Fibroblast of pulmonary artery (primary cell): ENCODE measurements at places on chromosomes 1 and 21.

- DNase-seq: no peak
These were observed 10.6 kb upstream of the XCL1 start for GRCh38 chr1:168565825-168566224.

DNA sequence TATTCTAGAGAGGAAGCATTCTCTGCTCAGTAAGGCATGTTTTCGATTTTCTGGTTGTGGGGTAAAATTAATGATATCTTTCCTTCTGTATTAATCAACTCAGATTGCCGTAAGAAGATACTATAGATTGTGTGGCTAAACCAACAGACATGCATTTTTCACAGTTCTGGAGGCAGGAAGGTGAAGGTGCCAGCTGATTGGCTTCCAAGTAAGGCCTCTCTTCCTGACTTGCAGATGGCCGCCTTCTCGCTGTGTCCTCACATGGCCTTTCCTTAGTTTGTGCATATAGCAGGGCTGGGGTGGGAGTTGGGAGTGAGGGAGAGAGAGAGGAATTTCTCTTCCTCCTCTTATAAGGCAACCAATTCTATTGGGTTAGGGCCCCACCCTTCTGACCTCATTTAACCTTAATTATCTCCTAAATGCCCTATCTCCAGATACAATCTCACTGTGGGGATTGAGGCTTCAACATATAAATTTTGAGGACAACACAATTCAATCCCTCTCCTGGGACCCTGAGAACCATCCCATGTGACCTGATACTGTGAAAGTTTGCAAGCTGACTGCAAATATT is 52.3 kb upstream of the MRPS6 start:
- DNase-seq: no peak

DNA sequence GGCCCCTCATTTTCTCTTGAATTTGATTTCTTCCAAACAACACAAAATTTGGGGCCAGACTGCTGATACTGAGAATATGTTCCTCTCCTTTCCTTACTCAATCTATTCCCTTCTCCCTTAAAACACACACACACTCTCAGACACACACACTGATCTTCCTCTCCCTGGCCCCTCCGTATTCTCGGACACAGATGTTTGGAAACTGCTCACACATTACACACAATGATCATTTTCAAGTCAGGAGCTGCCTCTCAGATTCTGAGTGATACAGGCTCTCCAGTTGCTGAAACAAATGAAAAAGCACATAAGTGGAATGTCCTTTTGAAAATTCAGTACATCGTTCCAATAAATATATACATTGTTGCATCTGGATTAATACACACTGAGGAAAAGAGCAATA is 161.3 kb downstream of the CLEC20A start:
- no peak for DNase-seq

- no peak for DNase-seq
These were observed 7.1 kb upstream of the PLPP3 start for GRCh38 chr1:56586502-56586901.

- DNase-seq: no peak
These were observed 115.4 kb upstream of the RAB4A start for GRCh38 chr1:229155472-229155871.

DNA sequence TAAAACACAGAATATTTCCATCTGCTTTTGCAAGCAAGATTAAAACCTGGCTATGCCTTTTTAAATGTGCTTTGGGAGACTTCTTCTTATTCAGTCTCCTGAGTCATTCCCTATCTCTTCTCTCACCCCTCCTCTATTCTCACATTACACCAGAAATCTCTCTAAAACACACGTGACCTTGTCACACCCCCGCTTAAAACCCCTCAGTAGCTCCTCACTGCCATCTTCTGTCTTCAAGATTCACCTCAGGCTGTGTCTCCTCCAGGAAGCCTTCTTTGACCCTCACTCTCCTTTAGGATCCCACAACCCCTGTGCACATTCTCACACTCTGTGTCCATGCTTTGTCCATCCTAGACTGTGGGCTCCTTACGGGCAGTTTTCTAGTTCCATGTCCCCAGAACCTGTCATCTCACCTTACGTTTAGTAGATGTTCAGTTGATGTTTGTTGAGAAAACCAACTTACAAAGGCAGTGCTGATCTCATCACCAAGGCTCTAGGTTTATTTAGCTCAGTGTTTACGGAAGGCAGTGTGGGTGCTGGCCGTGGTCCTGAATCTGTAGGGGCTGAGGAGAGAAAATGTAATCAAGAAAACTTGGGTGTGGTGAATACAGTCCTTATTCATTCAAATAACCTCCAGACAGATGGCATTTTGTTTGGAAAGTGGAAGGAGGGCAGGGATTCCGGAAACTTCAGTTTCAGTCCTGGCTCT is 143.5 kb downstream of the DMRTA2 start:
- DNase-seq: peak; percentile 11

DNA sequence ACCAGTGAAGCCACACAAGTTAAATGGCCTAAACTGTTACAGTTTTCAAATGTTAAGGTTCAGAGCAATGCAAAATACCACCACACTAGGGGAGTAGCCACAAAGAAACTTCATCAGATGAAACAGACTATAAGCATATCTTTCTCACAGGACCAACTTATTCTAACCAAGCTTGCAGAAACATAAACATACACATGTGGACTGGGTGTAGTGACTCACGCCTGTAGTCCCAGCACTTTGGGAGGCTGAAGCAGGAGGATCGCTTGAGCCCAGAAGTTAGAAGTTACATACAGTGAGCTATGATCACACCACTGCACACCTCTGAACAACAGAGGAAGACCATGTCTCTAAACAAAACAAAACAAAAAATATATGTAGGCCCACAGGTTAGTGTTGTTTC is 17.3 kb downstream of the WDR47 start:
- no peak for DNase-seq

DNA sequence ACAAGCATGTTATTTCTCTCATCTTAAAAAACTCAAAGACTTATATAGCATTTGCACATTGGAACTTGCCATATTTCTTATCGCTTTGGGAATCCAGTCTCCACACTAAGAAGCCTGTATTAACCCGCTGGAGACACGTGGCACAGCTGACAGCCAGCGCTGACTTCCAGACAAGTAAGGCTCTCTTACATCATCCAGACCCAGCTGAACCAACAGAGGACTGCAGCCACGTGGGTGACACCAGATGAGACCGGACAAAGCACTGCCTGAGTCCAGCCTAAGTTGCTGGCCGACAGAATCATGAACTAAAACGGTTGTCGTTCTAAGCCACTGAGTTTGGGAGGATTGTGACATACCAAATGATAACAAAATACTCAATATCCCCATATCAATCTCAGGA is 6.3 kb upstream of the CD247 start:
- no peak for DNase-seq

- no peak for DNase-seq
These were observed 21.5 kb downstream of the SEMA6C start for GRCh38 chr1:151124763-151125403.

- DNase-seq: no peak
These were observed 149.5 kb upstream of the VAMP3 start for GRCh38 chr1:7621334-7622219.

DNA sequence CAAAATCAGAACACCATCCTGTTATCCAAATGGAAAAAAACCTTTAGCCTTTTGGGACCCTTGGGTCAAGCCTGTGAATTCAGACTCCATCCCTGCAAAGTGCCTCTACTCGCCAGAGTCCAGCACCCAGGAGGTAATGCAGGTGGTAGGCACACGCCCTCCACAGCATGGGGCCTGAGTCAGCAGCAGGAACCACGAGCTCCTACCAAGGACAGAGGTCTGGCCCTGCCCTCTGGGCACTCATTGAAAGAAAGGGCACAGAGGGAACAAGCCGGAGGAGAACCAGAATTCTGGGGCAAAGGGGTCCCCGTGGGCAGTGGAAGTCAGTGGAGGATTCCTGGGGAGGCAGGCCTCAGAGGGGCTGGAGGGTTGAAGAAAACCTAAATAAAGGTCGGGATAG is 438.1 kb downstream of the NPHP4 start:
- DNase-seq: no peak

- DNase-seq: no peak
These were observed 18.5 kb downstream of the ABCB10 start for GRCh38 chr1:229539863-229540506.

- no peak for DNase-seq
These were observed 703 bp upstream of the KRTAP12-1 start for GRCh38 chr21:44682580-44683151.

DNA sequence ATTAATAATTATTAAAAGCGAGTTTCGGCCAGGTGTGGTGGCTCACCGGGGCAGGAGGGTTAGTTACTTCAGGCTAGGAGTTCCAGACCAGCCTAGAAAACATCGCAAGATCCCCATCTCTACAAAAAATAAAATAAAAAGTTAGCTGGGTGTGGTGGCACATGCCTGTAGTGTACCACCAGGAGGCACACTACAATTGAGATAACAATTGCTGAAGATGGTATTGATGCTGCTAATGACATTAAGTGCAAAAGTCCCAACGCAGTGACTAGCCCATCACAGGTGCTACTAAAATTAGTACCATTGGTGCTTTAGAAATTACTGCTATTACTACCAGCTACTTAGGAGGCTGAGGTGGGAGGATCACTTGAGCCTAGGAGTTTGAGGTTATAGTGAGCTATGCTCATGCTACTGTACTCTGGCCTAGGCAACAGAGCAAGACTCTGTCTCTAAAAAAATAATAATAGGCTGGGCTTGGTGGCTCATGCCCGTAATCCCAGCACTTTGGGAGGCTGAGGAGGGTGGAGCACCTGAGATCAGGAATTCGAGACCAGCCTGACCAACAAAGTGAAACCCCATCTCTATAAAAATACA is 156.6 kb downstream of the GREM2 start:
- DNase-seq: peak; percentile 47

DNA sequence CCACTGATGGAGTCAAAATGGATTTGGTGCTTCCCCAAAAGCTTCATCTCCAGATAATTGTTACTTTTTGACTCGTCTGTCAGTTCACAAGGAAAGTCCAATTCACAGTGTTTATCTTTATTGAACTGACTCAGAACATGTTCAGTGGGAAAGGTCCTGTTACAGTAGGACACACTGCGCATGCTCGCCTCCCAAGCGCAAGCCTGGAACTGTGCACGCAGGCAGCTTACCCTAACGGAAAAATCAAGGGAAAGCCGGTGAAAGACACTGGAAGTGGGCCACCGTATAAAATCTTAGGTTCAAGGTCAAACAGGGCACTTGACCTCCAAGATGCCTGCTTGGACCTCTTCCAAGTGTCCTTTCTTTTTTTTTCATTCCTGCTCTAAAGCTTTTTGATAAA is 174.6 kb downstream of the USP25 start:
- DNase-seq: no peak

DNA sequence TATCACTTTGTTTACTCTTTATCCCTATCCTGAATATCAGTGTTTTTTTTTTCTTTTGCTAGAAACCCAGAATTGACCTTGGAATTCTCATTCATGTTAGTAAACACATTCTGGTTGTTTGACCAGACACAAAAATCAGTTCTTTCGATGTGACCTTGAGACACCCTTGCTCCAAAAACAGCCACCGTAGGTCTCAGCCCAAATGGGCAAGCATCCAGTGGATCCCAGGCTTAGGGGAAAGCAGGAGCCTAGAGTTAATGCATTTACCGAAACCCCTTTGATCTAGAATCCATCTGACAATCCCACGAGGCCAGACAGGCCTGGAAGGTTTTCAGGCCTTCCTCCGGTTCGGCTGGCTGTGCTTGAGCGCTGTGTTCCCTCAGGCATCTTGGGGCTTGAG is 47.6 kb downstream of the IRF2BP2 start:
- no peak for DNase-seq

GRCh38 chr1:31768939-31769704 is 5.0 kb upstream of the ADGRB2 start:
- DNase-seq: no peak

GRCh38 chr1:182175361-182175931 is 113.9 kb upstream of the ZNF648 start:
- DNase-seq: no peak

DNA sequence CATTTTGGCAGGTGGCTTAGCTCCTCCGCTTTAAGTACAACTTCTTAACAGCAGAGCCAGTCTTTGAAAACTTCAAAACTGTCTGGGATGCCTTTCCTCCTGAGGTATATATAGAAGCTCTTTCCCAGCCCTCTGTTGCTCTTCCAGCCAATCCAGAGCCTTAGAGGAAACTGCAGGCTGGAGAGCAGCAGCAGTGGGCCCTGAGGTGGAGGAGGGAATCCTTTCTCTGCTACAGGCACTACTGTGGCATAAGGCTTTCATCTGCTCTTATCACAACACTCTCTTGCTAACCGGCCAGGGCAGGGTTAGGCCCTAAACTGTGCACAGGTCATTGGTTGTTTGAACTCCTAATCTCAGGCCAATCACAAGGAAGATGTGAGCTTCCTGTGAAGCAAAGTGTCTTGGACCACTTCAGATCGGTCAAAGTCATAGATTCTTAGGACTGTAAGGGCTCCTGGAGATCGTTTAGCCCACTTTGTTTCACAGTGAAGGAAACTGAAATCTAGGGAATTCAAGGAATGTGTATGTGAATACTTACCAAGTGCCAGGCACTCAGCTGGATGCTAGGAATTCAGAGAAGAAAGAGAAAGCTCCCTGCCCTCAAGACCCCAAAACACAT is at the start of gene RGS5:
RGS5 (minus strand) TSS at position 84 of the 619 bp plus-strand sequence; CDS start at position 3, 81 bp downstream.
- peak; percentile 62 for DNase-seq

GRCh38 chr1:7780976-7781375 is 3.1 kb upstream of the PER3 start:
- no peak for DNase-seq

DNA sequence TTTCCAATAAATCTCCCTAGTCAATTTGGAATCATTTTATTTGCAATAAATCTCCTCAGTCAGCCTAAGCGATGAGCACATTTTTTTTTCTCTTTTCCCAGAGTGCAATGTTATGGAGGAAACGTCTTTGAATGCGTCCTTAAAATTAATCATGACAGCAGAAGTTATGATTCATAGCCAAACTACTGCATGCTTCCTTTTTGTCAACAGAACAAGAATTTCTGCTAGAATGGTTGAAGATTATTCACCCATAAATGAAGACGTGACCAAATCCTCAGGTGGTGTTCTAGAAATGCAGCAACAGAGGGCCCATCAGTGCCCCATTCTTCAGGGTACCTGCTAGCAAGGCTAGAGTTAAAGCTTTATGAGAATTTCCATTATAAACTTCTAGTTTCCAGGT is 407.9 kb upstream of the PKN2 start:
- DNase-seq: peak; percentile 40

DNA sequence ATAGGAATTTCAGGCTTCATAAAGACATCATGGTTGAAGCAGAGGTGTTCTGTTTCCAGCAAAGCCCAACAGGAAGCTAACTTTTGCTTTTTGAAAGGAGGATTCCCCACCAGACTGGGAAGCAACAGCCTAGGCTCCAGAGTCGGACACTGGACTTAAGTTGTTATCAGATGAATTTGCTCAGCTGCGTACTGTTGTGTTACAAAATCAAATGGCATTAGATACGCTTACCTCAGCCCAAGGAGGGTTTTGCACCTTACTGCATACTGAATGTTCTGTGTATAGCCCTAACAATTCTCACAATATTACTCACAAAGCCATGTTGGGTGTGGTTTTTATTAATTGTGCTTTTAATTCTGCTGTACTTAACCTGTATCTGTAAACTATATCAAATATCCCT is 547 bp upstream of the CHIA start:
- DNase-seq: no peak

GRCh38 chr1:112704934-112705627 is 1.8 kb downstream of the RHOC start:
- DNase-seq: peak; percentile 96
